BE2C (cell line): ENCODE measurements at places on chromosomes 6 and 20.

DNA sequence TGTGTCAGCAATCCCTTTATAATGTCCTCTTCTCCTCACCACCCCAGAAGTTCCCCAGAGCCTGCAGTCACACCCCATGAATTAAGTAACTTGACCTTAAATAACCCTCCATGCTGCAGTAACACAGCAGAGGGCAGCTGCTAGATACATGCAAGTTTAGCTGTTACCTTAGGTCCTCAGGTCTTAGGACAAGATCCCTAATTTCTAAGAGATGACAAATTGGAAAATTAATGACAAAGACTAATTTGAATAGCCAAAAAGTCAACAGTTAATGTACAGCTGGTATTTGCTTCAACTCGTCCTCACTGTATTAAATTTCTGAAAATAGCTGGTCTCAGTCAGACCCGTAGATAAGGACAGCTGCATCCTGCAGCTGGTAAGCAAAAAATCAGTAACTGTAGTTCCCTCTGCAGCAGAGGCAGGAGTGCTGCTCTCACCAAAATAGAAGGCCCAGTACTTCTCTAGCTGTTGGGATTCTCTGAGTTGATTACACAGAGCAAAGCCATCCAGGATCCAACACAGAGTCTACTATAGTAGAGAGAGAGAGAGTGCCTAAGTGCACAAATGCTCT lies 62.4 kb downstream of the TNFRSF21 start:
- peak; percentile 36 for DNase-seq

- no peak for DNase-seq
These were observed 170.7 kb downstream of the TAF4 start for GRCh38 chr20:61895016-61895415.

- DNase-seq = no peak
These were observed 51.2 kb downstream of the LGSN start for GRCh38 chr6:63268574-63268973.

- no peak for DNase-seq
These were observed 39.6 kb upstream of the STX16 start for GRCh38 chr20:58611236-58612030.

- no peak for DNase-seq
These were observed 125.9 kb upstream of the ESR1 start for GRCh38 chr6:151681433-151682059.

GRCh38 chr6:127288705-127289104 lies 22.0 kb downstream of the RNF146 start:
- DNase-seq = no peak

DNA sequence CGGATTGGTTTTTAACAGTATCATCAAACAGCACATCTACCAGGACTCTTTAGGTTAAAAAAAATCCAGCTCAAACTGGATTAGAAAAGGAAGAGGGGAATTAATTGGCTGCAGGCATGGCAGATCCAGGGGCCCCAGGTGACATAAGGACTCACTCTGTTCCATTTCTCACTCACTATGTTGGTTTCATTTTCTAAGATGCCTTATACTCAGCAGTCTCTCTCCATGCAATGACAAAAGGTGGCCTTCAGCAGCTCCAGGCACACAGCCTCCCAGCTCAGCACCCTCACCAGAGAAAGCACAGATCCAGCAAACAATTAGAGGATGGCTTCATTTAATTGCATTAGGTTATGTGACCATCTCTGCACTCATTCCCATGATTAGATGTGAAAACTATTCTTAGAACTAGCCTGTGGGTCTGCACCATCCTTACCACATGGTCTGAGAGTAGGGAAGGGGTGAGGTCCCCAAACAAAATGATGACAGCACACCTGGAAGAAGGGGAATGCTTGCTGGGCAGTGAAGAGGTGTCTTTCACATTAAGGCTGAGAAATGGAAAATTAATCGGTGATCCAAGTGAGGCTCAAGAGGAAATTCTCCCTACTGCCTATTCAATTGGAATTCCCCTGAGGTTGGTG lies 243.1 kb downstream of the CDH26 start:
- DNase-seq = no peak

DNA sequence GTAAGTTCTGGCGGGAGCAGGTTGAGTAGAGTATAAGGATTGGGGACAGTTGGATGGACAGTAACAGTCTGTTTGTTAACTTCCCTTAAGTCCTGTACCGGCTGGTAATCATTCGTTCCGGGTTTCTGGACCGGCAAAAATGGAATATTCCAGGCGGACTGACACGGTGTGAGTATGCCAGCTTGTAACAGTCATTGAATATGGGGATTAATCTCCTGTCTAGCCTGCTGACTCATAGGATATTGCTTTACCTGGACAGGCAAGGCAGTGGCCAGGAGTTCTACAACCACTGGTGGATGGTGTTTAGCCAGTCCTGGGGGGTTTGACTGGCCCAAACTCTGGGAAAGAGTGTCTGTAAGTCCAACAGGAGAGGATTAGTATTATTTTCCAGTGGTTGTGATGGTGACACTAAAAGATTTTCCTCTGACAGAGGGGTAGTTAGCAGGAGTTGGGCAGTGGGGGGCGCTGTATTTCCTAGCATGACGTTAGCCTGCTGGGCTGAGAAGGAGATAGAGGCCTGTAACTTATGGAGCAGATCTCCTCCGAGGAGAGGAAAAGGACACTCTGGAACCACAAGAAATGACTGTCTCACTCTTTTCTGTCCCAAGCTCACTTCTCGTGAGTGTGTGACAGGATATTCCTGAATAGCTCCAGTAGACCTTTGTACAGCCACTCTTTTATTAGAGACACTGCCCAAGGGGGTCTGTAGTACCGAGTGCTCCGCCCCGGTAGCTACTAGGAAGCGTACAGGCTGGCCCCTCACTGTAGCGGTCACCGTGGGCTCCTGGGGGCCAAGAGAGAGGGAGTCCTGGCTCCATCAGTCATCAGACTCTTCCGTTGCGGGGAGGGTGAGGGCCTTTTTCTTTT lies 152.2 kb downstream of the TRIM27 start:
- peak; percentile 43 for DNase-seq

GRCh38 chr6:167115054-167115453 lies 7.8 kb upstream of the CCR6 start:
- DNase-seq = peak; percentile 21

DNA sequence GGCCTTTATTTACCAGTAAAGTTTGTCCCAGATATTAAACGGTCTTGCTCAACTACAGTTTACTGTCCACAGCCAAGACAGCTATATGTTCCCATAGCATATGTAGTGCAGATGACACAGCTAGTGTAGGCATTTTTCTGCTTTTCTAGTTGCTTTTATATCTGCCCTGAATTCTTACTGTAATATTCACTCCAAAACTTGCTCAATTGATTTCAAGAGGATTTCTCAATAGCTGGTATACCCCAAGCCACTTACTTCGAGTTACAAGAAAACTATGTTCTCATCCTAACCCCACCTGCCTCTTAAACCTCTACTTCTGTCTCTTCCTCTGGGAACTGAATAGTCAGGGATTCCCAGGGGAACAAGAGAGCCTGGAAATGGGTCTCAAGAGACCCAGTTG lies 18.9 kb upstream of the ROS1 start:
- DNase-seq = no peak

DNA sequence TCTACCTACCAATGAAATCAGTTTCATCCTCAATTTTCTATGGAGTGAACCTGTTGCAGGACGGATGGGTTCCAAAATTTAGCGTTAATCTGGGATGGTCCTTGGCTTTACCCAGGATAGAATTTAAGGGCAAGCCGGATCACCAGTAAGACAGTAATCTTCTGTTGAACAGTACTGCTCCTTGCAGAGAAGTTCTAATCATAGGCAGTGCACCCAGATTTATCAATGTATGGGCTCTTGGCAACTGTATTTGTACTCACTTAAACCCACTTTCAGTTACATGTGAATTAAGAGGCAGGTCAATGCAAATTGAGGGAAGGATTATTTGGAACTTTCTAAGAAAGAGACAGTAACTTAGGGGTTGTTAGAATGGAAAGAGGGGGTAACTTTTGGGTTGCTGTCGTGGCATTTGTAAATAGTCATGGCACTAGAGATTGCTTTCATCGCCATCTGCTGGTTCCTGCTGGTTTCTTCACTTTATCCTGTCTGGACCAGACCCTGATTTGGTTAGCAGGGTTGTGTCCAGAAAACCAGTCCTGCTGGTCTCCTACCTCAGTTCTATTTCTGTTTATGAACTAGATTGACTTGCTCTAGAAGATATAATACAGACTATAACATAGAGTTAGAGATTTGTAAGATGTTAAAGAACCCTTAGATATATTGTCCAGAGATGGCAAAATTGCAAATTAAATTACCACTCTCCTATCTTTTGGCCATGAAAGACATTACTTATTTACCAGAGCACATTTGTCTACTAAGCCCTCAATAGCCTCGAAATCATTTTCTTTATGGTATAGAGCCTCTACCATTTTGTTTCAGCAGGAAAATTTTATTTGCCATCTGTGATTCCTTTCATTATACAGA lies 646.3 kb downstream of the UTRN start:
- DNase-seq = peak; percentile 65

GRCh38 chr20:35657271-35657670 lies 7.4 kb downstream of the CPNE1 start:
- DNase-seq = no peak

DNA sequence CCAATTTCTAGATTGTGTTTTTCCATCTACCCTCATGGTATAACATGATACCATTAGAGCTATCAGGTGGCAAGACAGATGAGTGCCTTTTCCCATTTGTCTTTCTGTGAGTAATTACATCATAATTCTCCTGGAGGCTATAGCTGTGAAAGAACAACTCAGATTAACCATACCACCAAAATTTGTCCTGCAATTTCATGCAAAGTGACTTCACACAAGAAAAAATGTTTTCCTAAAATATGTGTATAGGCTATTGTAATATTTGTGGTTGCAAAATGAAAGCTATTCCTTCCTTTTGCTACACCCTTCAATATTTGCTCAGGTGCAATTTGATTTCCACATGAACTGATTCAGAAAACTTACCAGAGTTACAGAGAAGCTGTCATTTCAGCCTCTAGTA lies 547.7 kb upstream of the ID4 start:
- DNase-seq = no peak

GRCh38 chr6:40439026-40439800 lies 148.0 kb downstream of the LRFN2 start:
- no peak for DNase-seq

DNA sequence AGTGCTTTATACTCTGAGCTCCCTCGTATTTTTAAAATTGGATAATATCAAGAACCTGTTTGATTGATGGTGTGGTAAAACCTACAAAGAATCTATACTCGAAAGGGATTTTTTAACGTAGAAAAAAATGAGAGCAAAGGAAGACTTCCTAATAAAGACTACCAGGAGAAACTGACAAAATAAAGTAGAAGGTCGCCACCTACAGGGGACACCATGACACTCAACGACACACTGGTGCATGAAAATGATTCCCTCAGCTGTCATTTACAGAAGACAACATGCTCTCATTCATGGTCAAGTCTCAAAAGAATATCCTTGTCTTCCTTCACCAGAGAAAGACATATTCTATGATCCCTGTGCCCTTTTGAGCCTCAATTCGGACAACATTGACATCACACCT lies 10.1 kb upstream of the NHSL1 start:
- DNase-seq = peak; percentile 17

GRCh38 chr20:58224097-58224496 lies 4.4 kb downstream of the ANKRD60 start:
- no peak for DNase-seq

GRCh38 chr6:152004896-152005295 lies 197.4 kb downstream of the ESR1 start:
- DNase-seq = no peak

DNA sequence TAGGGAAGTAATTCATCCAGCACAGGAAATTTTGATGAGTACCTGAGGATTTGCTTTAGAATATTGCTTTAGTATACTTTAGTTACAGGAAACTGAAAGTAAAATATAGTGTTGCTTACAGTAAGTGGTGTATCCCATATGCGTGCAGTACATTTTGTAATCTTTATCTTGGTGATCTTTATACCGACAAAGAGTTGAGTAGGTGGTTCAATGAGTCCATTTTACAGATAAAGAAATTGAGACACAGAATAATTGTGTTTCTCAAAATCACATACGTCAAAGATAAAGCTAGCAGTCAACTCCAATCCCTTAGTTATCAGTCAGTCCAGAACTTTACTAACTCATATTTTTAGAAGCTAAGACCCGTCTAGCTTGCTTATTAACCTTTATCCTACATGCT lies 65.8 kb upstream of the E2F3 start:
- no peak for DNase-seq
